ENCODE measurements at places on chromosomes 6 and 20.

GRCh38 chr6:24933266-24933665, 2.5 kb downstream of the RIPOR2 start:
- DNase-seq: no peak

GRCh38 chr6:156752666-156753301, 24.4 kb upstream of the ARID1B start:
- no peak for DNase-seq

GRCh38 chr6:24194978-24195700, 69.1 kb downstream of the NRSN1 start:
- no peak for DNase-seq

- DNase-seq: peak; percentile 28
Observed at GRCh38 chr6:34067814-34068213, 78.1 kb downstream of the GRM4 start.

GRCh38 chr20:4791121-4791520, 69.4 kb downstream of the PRND start:
- DNase-seq: no peak

DNA sequence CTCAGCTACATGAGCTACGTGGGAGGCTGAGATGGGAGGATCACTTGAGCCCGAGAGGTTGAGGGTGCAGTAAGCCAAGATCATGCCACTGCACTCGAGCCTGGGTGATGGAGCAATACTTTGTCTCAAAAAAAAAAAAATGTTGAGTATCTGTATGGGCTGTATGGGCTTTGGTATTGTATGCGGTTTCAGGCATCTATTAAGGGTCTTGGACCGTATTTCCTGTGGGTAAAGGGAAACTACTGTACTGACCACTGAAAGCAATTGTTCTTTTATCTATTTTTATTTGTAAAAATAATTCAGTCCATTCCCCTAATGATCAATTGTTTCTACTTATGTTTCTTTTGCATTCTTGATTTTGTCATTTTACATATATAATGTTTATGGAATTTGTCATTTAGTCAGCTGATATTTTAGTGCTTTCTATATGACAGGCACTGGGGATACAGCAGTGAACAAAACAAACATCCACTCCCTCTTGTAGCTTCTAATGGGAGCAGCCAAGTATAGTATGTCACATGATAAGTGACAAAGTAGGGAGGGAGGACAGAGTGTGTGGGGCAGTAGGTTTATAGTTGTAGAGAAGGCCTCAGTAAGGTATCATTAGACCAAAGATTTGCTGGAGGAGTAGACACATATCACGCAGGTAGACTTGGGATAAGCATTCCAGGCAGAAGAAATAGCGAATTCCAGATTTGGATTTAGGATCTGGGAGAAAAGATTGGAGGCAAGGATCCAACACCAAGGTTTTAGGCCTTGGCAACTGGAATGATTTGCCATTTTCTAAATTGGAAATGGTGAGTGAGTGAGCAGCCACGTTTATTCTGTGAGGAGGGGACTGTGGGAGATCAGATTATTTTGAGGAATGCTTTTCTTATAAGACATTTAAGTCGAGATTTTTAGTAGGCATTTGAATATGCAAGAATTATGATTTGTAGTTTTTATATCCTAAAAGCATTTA, 6.0 kb downstream of the PCMT1 start:
- DNase-seq: no peak

GRCh38 chr20:33516882-33517281, 27.0 kb downstream of the CBFA2T2 start:
- no peak for DNase-seq

GRCh38 chr6:28137505-28137981, 4.1 kb upstream of the ZKSCAN8 start:
- no peak for DNase-seq

DNA sequence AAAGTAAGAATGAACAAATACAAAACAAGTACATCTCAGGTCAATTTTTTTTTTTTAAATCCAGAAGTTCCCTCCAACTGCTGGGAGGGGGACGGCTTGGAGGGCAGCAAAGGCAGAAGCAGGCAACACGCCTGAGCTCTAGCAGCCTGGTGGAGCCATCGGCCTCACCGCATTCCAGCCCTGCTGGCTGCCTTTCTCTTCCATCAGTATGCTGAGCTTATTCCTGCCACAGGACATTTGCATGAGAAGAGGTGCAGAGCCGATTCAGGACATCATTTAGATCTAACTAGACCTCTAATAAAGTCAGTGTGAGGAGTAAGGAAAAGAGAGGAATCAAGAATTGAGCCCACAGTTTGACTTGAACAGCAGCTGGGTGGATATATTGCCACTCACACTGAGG, 318.8 kb downstream of the ZFAND3 start:
- no peak for DNase-seq

GRCh38 chr6:42571611-42572342, 7.9 kb downstream of the UBR2 start:
- no peak for DNase-seq

- no peak for DNase-seq
Observed at GRCh38 chr6:30144811-30145210, 8.9 kb downstream of the TRIM40 start.

Measured in AG20443 (cell line).